ENCODE measurements at places on chromosomes 12 and 14.

DNA sequence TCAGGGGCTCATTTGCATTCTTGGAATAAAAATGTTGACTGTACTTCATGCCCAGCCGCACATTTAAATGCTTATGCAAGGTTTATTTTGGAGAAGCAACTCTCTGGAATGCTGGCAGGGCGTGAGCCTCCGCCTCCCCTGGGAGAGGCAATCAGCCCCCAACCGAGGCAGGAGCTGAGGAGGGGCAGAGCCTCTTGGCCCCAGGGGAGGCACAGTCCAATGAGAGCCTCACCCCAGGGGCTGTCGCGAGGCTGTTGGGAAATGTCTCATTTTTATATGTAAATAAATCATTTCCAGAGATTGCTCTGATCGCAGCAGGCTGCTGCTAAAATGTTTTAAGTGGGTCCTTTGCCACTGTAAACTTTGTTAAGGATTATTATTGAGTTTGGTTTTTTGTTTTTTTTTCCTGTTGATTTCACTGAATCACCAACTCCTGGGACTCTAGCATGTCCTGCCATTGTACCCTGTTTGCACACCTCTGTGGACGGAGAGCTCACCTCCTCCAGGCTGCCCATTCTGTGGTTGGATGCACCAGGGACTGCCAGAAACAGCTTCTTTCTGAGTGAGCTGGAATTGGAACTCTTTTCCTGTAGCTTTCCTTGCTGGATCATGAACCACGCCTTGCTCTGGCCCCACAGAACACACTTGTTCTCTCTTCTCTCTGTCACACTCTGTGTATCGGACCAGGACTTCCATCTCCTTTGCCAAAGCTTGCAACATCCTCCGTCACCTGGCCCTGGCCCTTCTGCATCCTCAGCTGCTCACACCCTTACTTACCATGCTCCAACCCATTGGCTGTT, 46.9 kb upstream of the FAM181A start:
- DNase-seq, result no peak

DNA sequence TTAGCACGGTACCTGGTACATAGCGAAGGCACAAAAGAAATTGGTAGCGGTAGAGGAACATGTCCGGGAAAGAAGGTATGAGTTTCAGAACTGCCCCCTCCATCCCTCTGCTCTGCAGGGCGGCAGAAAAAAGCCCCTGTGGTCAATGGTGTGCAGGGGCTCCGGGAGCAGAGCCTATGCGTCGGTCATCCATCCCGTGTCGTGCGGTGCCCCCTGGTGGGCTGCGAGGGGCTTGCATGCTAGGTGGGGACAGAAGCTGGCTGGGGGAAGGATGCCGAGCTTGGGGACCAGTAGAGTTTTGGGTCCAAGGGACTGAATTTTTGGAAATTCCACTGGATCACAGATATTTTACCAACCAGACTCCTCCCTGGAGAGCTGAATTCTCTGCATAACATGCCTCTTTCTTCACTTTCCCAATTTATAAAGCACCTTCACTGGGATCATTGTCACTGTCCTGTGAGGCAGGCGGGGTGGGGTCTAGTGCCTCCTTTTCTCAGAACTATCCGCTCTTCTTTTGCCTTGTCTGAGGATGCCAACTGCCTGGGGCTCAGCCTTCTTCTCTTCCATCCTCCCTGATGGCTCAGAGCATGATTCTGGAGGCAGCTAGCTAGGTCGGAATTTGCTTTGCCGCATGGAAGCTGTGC, 148.7 kb downstream of the SMOC1 start:
- DNase-seq, result peak; percentile 64

DNA sequence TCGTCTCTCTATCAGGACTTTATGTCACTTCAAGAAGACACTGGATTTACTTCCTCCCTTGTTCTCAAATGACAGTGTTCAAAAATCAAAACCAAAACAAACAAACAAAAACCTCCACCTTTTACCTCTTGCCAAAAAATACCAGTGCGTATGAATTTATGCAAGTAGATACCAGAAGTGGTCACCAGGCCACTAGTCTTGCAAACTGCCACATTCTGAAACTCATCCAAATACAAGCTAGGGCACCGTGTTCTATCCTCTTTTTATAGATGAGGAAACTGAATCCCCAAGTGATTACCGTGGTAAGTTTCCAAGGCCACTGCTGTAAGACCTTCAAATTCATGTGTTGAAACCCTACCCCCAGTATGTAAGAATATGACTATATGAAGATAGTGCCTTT, 343.9 kb upstream of the KITLG start:
- no peak for DNase-seq

DNA sequence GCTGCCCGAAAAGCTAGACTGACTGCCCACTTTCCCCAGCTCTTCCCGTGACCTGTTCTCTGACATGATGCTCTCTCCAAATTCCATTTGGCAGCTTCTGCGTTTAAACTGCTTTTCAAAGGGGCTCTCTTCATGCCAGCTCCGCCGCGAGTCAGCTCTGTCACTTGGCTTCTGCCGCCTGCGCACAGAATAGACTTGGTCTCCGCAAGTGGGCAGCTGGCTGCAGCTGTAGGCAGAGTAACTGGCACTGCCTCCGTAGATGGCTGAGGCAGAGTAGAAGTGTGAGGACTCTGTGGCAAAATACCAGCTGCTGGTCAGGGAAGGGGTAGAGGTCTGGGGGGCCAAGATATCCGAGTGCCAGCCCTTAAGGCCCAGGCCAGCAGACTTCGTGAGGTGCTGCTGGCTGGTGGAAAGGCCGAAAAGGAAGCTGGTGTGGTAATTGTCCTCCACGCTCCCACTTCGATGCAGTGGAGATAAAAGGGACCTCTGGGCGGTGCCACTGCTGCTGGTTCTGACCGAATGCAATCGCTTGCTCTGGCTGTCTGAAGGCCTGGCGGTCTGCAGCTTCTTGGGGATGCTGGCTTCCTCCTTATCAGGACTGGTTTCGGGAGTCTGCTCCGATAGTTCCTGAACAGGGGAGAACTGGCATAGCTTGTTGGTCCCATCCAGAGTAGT, 85.7 kb downstream of the DUSP16 start:
- no peak for DNase-seq

GRCh38 chr12:14558473-14558959, 9.2 kb downstream of the PLBD1 start:
- DNase-seq, result no peak

DNA sequence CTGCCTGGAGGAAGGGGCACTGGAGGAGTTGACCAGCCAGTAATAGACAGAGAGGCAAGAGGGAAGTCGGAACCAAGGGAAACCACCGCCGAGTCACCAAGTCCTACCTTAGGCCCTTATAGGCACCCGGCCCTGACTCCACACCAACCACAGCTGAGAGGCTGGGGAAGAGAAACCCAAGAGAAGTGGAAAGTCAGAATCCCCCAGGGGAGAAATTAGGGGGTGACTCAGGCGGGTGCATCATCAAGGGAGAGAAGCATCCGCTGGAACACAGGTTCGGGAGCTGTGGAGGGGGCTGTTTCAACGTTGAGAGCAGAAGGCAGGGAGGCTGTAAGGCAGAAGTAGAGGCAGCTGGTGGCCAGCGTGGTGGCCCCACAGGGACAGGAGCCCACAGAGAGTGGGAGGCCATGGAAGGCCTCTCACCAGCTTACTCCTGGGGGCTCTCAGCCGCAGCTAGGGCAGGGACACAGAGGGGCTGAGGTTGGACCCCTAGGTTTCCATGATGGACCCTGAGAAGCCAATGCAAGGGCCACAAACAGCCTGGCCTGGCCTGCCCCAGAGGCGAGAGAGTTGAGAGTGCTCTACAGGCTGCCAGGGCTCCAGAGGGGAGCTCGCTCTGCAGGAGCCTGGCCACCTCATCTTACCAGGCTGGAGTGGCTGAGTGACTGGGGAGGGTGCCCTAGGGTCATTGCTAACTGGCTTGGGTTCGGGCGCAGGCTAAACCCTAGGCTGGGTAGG, 1.4 kb upstream of the TRMT61A start:
- DNase-seq, result no peak

GRCh38 chr12:16112130-16112529, 165.4 kb downstream of the SLC15A5 start:
- DNase-seq, result no peak

- no peak for DNase-seq
Measured at GRCh38 chr12:105196090-105196489, 39.9 kb downstream of the APPL2 start.

DNA sequence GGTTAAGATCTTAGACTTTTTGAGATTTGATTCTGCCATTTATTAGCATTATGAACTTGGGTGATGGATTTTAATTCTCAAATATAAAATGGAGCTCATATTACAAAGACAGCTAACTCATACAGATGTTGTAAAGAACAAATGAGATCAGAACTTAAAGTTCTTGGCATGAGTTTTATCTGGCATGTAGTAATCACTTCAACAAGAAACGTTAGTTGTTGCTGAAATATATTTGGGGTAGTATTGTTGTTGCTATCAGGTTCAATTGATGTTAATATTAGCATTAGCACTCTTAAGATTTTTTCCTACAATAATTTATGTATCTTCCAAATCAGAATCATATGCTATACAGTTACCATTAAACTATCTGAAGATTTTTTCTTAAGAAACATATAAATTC, 71.0 kb downstream of the SLC6A15 start:
- no peak for DNase-seq

GRCh38 chr12:74490390-74491064, 47.1 kb upstream of the ATXN7L3B start:
- DNase-seq, result no peak

DNA sequence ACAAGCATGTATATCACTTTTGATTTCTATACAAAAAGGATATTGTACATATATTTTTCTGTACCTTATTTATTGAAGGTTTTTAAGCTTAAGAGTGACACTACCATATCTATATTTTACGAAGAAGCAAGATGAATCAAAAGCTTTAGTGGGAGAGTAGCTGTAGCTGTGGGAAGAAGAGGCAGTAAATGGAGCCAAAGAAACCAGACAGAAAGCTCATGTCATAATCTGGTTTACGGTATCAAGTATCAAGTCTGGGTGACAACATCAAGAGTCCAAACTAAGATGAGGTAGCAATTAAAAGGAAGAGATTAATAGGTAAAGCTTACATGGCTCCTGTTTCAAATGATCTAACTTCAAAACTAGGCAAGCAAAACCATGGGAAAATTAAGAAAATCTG, 54.8 kb downstream of the CEP83 start:
- no peak for DNase-seq

DNA sequence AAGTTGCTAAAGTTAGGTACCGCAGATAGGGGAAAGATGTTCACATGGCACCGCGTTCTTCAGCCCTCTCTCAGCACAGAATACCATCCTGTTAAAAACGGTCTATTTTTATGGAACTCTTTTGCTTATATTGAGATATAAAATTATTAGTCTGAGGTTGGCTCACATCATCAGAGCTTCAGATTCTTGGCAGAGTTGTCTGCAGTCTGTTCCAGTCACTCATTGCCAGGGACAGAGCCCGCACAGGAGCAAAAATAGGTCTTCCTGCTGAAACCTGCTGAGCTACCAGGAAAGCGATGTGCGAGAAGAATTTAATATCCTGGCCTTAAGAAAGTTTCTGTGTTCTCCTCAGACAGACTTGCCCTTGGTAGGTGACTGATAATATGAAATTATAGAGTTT, 249.8 kb downstream of the VRK1 start:
- no peak for DNase-seq

DNA sequence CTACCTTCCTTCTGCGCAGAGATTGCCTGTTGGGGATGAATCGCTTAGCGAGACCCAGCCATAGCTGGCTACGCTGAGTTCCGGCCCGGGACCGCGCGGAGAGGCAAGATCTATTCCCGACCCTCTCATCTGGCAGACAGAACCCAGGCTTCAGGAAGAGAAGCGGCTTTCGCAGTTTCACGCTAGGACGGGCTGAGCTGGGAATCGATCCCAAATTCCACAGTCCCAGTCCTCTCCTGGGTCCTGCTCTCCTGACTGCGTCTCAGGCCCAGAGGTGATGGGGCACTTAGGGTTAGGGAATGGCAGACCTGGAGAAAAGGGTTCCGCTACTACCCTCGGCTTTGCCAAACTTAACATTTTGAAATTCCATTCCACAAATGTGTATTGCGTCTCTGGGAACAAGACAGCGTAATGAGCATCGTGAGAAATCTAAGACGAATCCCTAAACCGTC, 2.8 kb downstream of the PTPN21 start:
- no peak for DNase-seq

- DNase-seq, result peak; percentile 100
Measured at GRCh38 chr12:50111693-50112455, at the start of gene COX14. TSS of gene COX14 (plus strand) at chr12:50112236. CDS start at chr12:50120044, 7,808 bp downstream.
